ENCODE measurements at places on chromosomes 3 and 15.

DNA sequence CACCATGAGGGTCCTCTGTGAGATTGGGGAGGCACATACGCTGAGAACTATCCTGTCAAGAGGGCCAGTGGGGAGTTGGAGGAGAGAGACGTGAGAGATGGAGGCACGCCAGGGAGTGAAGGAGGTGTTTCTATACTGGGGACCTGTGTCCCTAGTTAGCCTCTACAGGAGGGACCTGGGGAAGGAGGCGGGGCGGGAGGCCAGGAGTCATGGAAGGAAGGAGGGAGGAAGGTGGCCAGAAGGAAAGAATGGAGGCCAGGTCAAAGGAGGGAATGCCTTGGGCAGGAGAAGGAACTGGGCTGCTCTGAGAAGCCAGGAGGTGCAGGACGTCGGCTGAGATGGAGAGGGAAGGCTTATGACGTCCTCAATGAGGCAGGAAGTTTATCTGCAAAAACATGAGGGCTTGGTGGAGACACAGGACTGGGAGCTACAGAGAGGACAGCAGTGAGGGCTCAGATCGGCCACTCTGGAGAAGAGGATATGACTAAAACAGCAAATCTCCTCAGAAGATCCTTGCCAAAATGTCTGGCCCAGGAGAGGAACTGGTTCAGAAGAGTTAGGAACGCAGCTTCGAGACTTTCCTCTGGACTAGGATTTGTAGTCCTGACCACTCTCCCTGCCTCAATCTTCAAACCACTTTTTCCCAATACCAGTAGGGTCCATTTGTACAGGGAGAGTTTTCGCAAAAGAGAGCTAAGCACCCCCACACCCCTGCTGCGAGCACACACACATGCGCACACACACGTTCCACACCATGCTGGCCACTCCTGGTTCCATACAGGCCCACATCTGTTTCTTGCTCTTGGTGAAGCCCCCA lies 59.9 kb downstream of the ADCY5 start:
- DNase-seq: no peak

DNA sequence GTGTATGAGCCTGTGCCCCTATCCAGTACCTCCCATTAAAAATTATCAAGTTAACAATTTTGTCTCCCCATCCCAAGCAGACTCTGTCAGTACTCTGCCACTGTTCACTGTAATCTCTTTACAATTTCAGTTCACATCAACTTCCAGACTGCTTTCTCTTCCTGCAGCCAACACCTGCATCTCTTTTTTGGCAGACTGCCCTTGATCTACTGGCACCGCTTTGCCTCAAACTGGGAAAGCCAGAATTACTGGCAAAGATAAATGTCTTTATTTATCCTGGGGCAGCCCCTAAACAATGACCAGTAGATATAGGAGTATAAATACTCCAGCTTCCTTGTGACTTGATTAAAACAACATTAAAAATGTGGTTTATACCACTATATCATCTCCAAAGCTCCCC lies 494.1 kb downstream of the ZNF385D start:
- DNase-seq: no peak

GRCh38 chr15:67180035-67180434 lies 74.4 kb downstream of the AAGAB start:
- DNase-seq: no peak

GRCh38 chr3:9859530-9860025 lies 15.8 kb upstream of the RPUSD3 start:
- no peak for DNase-seq

GRCh38 chr15:95439922-95440376 lies 890.6 kb upstream of the NR2F2 start:
- no peak for DNase-seq

- no peak for DNase-seq
Observed at GRCh38 chr15:42820811-42821210, 83.9 kb upstream of the CDAN1 start.

DNA sequence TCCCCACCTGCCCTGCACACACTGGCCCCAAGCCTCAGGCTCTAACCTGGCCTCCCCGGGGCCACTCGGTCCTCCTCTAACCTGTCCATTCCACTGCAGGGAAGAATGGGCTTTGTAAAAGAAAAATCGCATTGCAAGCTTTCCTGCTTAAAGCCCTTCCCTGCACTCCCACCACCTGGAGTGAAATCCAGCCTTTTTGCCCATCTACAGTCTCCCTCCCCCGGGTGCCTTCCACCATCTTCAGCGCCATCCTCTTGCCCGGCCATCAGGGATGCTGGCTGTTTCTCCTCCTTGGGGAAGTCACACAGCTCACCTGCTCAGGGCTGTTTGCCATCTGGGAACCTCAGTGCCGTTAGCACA lies 266.9 kb downstream of the OCA2 start:
- no peak for DNase-seq

GRCh38 chr15:81030301-81030750 lies 29.6 kb downstream of the TLNRD1 start:
- no peak for DNase-seq

DNA sequence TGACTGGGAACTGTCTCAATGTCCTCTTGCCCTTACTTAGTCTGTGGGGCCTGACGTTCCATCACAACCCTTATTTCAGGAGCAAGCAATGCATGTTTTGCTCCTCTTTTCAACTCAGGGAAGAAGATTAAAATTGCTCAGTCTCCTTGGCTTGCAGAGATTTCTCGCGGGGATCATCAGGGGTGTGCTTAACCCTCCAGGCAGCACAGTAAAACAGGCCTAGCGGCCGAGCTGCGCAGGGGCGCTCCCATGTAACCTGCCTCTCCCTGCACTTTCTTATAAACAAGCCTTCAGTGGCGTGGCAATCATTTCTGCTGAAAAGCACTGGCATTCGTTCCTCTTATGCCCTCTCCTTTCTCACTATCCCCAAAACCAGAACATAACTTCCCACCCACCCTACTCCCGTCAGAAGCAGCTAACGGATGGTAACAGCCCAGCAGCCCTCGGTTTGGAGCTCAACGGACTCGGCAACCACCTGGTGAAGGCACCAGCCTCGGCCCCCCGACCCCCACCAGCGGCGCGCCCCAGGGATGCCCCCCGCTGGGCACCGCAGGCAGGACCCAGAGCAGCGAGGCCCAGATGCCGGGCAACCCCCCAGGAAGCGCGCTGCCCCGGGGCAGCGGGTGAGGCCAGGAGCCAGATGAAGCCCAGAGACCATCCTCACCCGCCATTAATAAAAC lies 1.1 kb downstream of the MCF2L2 start:
- DNase-seq: no peak

DNA sequence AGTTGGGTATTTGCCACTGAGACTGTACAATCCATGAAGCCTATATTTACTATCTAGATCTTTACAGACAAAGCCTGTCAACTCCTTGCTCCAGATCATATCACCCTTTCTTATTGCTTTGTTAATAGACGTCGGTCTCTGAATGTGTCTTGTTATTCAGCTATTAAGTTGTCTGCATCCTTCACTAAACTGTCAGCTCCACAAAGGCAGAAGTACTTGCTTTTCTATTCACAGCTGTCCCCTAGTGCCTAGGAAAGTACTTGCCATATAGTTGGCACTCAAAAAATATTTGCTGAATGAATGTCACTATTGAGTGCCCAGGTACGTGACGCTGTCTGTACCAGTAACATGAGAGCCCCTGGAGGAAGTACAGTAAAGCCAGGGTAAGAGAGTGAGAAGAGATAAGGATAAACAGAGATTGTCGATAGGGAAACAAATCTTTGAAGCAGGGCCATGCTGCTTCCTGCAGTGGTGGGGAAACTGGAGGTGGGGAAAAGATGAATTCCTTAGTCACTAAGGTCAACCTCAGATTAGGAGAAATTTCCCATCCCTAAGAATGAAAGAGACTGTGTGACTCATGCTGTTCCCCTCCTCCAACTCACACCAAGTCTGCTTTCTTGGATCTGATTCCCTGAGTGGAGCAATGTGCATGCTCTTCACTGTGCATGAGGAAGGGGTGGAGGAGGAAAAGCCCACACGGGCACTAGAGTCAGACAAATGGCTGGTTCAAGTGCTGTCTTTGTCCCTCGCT lies 36.3 kb downstream of the PRICKLE2 start:
- DNase-seq: no peak

DNA sequence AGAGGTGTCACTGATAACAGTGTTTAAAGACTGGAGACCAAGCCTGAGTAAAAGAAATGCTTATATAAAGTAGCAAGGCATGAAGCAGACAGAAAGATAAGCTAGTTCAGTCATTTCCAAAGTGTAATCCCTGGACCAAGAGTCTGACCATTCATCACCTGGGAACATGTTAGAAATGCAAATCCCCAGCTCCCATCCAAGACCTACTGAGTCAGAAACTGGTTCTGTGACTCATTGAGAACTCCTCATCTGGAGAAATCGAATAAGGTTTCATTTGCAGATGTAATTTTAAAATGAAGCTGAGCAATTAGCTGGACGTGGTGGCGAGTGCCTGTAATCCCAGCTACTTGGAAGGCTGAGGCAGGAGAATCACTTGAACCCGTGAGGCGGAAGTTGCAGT lies 473.9 kb upstream of the UBE2E2 start:
- DNase-seq: no peak

DNA sequence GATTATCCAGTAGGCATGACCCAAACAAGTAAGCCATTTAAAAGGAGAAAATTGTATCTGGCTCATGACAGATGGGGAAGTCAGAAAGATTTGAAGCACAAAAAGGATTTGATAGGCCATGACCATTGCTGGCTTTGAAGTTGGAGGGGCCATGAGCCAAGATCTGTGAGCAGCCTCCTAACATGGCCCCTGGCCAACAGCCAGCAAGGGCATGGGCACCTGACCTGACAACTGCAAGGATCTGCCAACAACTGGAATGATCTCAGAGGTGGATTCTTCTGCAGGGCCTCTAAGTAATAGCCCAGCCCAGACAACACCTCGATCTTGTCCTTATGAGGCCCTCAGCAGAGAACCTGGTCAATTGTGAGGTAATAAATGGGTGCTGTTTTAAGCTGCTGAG lies 93.0 kb downstream of the ARNT2 start:
- no peak for DNase-seq

GRCh38 chr15:96331945-96332636 lies 1.6 kb downstream of the NR2F2 start:
- DNase-seq: no peak

- DNase-seq: no peak
Observed at GRCh38 chr3:170572665-170573253, 13.1 kb downstream of the SLC7A14 start.

- no peak for DNase-seq
Observed at GRCh38 chr15:55829826-55830225, 86.9 kb upstream of the PRTG start.

GRCh38 chr3:138901567-138901966 lies 45.4 kb downstream of the FOXL2 start:
- no peak for DNase-seq

GRCh38 chr3:69322158-69322509 lies 63.8 kb downstream of the FRMD4B start:
- DNase-seq: no peak

- peak; percentile 21 for DNase-seq
Observed at GRCh38 chr3:69282181-69282580, 103.7 kb downstream of the FRMD4B start.

DNA sequence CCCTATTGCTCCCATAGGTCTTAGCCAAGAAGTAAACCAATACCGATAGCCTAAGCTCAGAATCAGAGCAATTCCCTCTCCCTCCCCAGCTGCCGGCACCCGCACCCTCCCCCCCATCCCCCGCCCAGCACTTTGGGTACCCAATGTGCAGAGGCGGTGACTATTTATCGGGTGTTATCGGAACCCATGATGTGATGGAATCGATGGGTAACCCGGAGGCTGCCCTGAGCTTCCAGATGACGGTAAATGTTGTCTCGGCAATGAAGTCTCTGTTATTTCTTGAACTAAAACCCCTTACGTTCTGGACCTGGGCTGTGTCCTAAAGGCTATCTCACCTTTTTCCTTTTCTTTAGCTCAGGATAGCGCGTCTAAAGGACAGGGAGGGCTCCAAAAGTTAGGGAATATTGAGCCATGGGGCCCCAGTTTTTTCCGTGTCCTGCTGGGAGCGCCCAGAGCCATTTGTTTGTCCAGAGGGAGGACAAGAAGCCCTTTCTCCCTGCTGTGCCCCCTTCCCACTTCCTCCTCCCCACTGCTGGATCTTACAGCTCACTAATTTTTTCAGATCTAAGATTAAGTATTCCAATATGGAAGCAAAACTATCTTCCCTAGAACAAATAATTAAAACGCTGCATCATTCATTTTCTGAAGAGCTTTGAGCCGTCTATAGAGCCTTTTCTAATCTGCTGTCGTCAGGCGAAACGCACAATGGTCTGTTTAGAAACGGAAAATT lies 1.5 kb downstream of the SLITRK3 start:
- DNase-seq: no peak

DNA sequence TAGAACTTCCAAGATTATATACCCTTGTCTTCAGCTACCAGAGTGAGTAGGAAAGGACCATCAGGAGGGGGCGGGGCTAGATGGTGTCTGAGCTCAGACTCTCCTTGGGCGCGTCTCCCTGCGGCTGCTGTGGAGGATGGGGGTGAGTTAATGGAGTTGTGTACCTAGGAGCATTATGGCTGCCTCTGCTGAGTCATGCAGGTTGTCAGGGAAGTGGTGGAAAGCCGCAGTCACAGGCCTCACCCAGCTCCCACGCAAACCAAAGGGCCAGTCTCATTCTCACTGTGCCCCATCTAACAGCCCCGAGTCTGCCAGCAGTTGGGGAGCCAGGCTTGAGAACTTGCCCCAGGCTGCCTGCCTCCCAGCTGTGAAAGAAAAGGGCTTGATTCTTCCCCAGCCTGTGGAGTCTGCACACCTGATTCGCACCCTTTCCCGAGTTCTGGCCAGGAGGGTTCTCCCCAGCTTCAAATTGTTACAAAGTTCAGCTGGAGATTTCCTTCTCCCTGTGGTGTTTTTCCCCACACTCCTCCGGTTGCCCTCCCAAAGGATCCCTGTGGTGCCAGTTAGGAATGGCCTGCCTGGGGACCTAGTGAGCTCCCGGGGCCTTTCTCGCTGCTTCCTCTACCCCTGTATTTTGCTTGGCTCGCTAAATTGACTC lies 143.3 kb downstream of the HCN4 start:
- peak; percentile 12 for DNase-seq

DNA sequence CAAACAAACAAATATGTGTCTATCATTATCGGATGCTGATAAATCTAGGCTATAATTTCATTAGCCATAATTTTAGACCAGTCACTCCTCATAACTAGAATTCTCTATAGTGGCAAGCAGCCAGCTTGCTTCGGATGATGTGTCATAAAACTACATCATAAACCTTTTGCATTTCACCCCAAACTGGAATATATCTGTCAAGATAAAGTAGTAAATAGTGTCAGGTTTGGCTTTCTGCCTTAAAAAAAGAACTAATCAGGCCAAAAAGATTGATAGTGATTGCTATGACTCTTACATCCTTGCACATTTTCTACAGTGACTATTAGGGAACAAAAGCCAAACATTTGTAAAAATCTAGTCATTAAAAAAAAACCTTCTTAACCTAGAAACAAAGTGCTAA lies 51.0 kb downstream of the DPPA2 start:
- no peak for DNase-seq

GRCh38 chr3:62228467-62228866 lies 144.9 kb downstream of the FEZF2 start:
- DNase-seq: no peak

GRCh38 chr15:38746211-38746610 lies 181.6 kb upstream of the RASGRP1 start:
- no peak for DNase-seq

GRCh38 chr3:89932882-89933281 lies 825.5 kb downstream of the EPHA3 start:
- DNase-seq: no peak

Data from CD4-positive, alpha-beta T cell treated with Interleukin-6 at 100 ng/mL for 8 hours (primary cell).